ENCODE measurements at places on chromosomes 2 and 18. TPM values are rescaled to one million over a fixed set of nuclear protein-coding genes. Genes with fewer than 3 reads are reported as not detected.

- DNase-seq = no peak
Observed at GRCh38 chr2:1607236-1607920, 136.9 kb downstream of the PXDN start.

DNA sequence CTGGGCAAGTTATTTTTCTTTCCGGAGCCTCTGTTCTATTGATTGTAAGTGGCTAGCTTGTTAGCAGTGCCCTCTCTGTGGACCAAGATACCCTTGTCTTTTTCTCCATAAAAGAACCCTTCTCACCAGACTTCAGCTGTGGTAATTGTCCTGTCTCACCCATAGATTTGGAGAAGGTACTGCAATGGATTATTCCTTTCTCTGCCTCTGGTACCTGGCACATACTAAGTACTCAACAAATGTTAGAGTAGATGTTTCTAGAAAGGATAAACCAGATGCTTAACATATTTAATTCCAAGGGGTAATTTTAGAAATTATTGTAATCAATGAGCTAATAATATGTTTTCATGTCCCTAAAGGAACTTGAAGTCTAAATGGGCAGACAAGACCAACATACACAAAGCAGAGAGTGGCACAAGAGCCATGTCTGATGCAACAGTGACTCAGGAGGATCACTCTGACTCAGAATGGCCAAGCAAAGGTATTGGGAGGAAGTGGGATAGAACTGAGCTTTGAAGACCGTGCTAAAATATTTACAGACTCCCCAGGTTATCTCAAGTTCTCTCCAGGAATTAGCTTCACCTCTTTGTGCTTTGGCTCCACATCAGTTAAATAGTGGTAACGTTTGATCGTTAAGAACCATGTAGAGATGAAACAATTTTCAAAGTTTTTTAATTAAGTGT, 129.7 kb upstream of the OSR1 start:
- peak; percentile 54 for DNase-seq

DNA sequence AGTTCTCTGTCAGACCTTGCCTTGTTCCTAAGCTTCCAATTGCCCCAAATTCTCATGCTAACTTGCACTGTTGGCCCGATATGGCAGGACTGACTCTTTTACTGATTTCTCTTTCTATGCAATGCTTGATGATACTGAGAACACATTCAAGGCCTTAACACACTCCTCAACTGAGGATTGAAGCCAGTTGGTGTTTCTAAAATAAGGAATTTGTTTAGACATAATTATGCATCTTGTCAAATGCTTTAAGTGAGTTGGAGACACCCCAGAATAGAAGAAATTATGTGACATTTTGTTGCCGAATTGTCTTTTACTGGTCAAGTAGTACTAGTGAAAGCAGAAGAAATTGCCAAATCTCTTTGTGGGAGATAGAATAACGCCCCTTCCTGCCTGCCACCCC, 60.0 kb upstream of the THSD7B start:
- DNase-seq = no peak

GRCh38 chr2:39127973-39128372, 7.1 kb upstream of the SOS1 start:
- no peak for DNase-seq

DNA sequence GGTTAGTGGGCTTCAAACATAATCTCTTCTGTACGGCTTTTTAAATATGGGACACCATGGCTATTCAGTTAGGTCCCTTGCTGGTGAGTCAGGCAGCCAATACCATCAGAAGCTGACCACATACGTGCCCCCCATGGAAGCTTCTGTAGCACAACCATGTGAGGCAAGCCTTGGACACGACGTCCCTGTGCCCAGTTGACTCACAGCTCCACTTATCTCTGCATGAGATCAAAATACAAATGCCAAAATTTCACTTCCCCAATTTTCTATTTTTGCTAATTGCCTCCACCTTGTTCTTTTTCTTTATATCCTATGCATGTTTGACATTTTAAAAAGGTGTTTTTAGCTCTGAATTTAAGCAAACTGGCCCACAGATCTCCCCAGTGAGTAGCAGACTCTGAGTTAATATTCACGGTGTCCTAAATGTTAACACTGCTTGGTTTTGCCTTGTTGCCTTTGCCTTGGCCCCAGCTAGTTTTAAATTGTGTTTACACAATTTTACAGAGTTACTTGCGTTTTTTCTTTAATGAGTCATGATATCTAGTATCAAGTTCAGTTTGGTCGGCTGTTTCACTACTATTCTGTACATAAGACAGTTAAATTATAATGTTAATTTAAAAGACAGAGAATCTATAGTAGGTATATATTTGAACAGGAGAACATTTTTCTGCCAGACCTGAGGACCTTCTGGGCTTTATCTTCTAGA, 77.5 kb downstream of the CDCA7 start:
- DNase-seq = no peak

- DNase-seq = peak; percentile 68
Observed at GRCh38 chr2:70686577-70687460, 81.2 kb downstream of the ADD2 start.

- DNase-seq = no peak
Observed at GRCh38 chr2:48105848-48106247, 199.6 kb upstream of the FBXO11 start.

Gene ALPP
- not detected for total RNA-seq

Gene OTOS
- total RNA-seq = not detected

Gene UGT1A10
- 120 TPM for total RNA-seq

Gene ICA1L
- total RNA-seq = 1.3 TPM

Gene HOXD12
- not detected for total RNA-seq
